ENCODE measurements at places on chromosomes 7 and 10.

DNA sequence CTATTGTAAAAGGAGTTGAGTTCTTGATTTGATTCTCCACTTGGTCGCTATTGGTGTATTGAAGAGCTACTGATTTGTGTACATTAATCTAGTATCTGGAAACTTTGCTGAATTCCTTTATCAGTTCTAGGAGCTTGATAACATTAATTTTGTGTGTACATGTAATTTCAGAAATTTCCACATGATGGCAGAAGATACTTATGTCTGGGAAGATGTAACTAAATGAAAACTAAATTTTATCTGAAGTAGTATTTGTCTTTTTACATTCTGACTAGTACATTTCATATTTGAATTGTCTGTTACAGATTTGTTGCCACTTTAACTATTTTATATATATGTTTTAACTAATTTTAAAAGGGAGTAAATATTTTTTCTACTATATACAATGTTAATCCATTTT is 27.6 kb downstream of the SDHAF3 start:
- DNase-seq = no peak

DNA sequence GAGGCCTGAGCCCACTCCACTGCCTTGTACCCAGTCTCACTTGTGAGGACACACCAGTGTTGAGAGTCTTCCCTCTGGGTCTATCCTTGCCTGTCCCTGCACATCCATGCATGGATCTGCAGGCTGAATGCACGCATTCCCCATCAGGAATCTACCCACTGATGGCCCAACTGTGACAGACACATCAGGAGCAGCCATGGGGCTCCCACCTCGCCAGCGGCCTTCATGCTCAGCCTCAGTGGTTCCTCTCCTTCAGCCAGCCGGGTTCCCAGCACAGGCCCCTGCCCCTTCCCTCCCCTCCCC is 21.3 kb downstream of the ANTXRL start:
- DNase-seq = no peak

- no peak for DNase-seq
Observed at GRCh38 chr10:33801705-33802104, 467.2 kb upstream of the NRP1 start.

DNA sequence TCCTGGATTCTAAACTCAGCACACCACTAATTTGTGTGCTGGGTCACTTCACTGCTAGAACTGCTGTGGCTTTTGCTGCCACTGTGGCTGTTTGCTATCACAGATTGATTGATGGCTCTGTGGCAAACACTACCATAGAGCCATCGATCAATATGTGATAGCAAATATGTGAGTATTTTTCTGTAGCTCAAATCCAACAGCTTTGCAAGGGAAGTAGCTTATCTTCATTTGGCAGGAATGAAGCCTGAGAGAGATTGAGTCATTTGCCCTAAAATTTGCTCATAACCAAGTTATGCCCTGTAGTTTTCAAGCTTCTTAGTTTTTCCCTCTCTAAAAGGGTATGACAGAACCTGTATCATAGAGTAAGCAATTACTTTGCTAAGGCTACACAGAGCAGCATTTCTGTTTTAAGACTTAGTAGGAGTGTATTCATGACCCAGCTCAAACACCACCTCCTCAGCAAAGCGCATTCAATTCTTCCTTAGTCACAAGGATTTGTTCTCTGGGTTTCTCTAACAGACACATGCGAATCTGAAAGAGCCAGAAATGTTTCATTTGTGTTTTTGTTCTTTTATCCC is 43.1 kb downstream of the MINPP1 start:
- DNase-seq = no peak

- DNase-seq = no peak
Observed at GRCh38 chr7:121500360-121501058, 104.4 kb upstream of the FAM3C start.

DNA sequence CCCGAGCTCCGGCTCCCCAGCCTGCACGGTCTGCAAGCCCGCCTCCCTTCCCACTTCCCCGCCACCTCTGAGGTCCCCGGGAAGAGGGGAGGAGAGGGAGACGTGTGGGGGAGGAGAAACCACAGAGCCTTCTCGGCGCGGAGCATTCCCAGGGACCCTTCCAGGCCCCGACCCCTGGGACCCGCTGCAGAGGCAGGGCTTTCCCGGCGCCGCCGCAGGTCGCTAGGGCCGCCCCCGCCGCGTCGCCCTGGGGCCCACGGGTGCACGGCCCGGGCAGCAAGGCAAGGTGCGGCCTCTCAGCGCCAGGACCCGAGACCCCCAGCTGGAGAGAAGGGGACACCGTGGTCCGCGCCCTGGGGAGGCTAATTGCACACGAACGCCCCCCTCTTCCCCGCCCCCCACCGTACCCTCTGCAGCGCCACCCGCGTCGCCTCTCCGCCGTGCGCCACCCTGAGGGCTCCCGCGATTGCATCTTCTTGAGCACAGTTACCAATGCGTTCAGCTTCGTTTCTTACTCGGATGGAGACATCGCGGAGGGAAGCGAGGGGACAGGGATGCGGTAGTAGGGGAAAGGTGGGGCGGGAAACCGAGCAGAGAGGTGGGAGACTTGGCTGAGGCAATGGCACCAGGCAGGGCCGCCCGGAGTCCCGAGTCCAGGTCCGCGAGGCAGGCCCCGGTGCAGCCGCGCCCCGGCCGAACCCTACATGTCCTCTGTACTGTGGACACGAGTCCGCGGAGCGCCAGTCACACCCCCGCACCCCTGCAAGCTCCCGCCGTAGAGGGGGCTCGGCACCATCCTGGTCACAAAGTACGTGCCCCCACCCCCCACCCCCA is 28.9 kb downstream of the SKIDA1 start:
- DNase-seq = no peak
